ENCODE measurements at places on chromosomes 3 and 15.

DNA sequence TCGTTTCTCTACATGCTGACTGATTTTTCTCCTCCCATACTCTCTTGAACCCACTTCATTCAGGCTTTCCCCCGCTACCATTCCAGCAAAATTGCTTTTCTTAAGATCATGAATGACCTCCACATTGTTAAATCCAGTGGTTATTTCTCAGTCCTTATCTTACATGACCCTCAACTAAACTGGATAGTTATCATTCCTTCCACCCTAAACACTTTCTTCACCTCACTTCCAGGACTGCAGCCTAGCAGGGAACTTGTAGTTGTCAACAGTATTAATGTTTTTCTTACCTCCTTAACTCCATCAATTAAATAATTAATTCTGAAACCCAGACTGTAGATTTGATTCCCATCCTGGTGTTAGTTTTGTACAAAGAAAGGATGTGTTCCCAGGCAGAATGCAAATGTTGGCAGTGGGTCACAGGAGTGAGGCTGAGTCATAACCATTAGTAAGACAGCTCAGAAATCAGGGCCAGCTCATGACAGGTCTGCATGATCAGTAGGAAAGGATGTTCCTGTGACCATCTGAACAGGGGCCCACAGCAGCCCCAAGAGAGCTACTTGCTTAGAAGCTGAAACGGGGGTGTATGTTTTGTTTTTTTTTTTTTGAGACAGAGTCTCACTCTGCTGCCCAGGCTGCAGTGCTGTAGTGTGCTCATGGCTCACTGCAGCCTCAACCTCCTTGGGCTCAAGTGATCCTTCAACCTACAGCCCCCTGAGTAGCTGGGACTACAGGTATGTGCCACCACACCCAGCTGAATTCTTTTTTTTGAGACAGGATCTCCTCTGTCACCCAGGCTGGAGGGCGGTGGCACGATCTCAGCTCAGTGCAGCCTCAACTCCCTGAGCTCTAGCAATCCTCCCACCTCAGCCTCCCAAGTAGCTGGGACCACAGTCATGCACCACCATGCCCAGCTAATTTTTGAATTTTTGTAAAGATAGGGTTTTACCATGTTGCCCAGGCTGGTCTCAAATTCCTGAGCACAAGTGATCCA lies 9.1 kb downstream of the BCL2L10 start:
- DNase-seq: peak; percentile 95

GRCh38 chr15:68725736-68726135 lies 95.0 kb downstream of the ANP32A start:
- no peak for DNase-seq

DNA sequence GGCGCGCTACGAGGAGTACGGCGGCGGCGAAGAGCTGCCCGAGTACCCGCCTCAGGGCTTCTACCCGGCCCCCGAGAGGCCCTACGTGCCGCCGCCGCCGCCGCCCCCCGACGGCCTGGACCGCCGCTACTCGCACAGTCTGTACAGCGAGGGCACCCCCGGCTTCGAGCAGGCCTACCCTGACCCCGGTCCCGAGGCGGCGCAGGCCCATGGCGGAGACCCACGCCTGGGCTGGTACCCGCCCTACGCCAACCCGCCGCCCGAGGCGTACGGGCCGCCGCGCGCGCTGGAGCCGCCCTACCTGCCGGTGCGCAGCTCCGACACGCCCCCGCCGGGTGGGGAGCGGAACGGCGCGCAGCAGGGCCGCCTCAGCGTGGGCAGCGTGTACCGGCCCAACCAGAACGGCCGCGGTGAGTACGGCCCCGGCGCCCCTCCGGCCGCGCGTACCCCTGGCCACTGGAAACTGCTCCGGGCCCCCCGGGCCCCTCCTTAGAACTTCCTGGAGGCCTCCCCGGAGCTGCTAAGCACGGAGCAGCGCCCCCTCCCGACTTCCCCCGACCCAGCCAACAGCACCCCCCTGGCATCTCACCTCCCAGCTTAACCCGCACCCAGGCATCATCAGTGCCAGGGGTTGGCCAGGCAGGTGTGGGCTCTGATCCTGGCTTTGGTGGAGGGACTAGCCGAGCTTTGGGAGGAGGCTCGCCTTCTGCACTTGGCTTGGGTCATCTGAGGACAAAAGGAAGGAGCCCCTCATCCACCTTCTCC lies 1.4 kb downstream of the LOXL1 start:
- peak; percentile 19 for DNase-seq

DNA sequence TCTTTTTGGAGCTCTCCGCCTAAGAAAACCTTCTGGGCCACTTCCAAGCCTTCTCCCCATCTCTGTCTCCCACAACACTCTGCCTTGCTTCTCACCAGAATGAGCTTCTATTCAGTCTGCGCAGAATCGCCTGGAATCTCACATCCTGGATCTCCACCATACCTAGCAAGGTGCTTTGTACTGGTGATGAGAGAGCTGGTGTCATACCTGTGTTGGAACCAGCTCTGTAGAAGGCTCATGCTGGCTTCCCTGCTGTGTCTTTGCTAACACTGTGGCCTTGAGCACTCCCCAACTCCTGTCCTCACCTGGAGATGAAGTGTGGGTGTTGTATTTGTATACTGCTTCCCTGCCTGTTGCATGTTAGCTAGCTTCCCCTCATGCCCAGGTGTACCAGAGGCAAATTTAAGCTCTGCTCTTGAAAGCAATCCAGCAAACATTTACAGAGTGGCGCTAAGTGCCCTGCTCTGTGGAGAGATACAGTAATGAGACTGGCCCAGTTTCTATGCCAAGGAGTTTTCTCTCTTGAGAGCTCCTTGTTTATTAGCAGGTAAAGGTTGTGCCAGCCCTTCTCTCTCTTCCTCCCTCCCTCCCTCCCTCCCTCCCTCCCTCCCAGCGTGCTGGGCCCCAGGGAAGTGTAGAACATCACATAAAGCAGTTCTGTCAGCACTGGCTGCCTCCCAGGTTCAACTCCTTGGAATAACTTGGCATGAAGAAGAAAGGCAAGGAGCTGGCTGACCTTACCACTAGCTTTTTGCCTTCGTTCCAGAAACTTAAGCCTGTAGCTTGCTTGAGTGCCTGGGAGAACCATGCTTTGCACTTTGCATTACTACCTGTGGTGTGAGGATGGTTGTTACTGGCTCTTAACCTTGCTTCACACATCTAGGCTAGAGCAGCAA lies 54.9 kb downstream of the TRIM71 start:
- DNase-seq: no peak

DNA sequence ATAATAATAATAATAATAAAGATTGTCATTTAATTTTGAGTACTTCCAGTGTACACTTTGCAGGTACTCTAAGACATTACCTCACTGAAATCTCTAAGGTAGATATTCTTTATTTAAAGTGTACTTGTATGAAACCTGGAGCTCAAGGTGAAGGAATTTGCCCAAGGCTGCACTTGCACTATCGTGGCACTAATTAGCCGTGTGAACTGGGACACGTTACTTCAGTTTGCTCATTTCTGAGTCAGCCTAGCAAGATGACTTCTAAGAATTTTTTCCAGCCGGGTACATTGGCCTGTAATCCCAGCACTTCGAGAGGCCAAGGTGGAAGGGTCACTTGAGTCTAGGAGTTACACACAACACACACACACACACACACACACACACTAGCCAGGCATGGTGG lies 33.5 kb downstream of the MLH1 start:
- DNase-seq: no peak

- DNase-seq: no peak
These were observed 111.8 kb upstream of the ADAMTS9 start for GRCh38 chr3:64799606-64800005.

GRCh38 chr15:58566029-58566428 lies 134.2 kb downstream of the LIPC start:
- no peak for DNase-seq

- no peak for DNase-seq
These were observed 36.8 kb downstream of the VGLL4 start for GRCh38 chr3:11606865-11607440.

GRCh38 chr3:182814419-182815062 lies 21.2 kb downstream of the ATP11B start:
- DNase-seq: no peak

DNA sequence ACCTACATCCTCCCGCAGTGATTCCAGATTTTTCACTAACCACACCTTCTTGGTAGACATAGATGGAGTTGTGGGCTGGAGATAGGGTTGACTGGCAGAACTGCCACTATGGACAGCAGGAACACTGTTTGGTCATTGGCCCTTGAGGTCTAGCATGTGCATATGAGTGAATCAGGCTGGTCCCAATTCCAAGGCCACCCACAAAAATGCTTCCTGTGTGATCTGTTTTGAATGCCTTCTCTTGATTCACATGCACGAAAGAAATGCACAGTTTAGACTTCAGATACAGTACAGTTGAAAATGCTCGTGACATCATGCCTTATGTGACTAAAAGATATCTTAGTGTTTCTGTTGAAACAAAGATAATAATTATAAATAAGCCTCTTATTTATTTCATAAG lies 285.8 kb upstream of the SEMA6D start:
- no peak for DNase-seq

GRCh38 chr3:13333236-13333897 lies 86.8 kb downstream of the NUP210 start:
- DNase-seq: no peak

- DNase-seq: no peak
These were observed 569.2 kb upstream of the ARPP21 start for GRCh38 chr3:35070088-35070487.

DNA sequence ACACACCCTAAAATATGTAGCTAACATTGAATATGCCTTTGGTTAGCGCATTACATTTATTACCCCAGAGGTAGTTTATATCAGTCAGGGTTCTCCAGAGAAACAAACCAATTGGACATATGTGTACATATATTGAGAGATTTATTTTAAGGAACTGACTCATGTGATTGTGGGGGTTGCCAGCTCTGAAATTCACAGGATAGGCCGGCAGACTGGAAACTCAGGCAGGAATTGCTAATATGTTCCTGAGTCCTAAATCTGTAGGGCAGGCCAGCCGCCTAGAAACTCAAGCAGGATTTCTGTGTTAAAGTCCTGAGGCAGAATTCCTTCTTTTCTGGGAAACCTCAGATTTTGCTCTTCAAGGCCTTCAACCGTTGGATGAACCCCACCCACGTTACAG lies 189.7 kb downstream of the CDIN1 start:
- DNase-seq: no peak

- DNase-seq: no peak
These were observed 107.3 kb upstream of the TRIM42 start for GRCh38 chr3:140570602-140571001.

GRCh38 chr15:86653344-86654197 lies 573.9 kb downstream of the AGBL1 start:
- DNase-seq: no peak

DNA sequence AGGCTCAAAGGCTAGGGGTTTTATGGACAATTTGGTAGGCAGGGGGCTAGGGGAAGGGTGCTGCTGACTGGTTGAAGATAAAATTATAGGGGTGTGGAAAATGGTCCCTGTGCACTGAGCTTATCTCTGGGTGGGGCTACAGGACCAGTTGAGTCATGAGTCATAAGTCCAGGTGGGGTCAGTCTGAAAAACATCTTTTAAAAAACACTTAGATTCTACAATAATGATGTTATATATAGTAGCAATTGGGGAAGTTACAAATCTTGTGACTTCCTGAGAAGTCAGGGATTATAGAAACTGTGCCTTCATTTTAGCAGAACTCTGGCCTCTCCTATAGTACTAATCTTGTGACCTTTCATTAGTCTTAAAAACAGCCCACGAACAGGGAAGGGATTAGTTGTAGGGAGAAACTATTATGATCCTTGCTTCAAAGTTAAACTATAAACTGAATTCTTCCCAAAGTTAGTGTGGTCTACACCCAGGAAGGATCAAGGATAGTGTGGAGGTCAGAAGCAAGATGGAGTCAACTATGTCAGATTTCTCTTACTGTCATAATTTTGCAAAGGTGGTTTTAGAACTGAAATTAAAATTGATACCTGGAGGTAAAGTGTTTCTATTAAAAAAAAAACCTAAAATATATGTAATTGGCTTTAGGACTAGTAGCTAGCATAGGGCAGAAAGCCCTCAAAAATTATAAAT lies 130.1 kb downstream of the P2RY1 start:
- DNase-seq: no peak

GRCh38 chr3:184630861-184631471 lies 69.4 kb downstream of the EPHB3 start:
- DNase-seq: no peak

DNA sequence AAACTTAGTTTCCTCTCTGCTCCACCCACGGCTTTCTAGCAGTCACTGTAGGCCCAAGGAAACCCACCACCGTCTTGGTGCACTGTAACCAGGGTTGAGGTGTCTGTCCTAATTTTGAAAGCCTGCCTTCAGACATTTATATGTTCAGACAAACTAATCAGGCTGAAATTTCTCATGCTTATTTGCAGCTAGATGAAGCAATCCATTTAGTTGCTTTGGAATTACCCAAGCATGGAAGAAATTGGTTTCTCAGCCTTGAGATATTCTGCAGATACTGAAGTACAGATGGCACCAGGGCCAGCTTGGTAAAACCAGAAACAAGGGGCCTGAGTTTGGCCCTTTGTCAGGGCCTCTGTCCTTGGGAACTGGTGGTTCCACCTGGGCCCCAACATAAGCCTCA lies 105.4 kb downstream of the CACNA1D start:
- no peak for DNase-seq

DNA sequence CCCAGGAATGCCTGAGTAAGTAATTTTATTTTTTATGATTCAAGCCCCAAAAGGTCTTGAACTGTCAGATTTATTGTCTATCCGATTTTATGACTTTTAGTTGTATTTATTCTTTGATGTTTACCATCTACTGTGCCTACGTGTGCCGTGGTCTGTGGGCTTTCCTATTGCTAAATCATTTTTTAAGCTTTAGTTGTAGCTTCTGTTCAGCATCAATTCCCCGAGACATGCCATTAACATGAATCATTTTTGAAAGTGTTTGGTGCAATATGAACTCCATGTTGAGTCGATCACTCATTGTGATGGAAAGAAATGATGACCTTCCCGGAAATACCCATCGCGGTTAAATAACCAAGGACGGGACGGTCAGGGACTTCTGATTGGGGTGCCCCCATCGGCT lies 268.7 kb upstream of the THRB start:
- no peak for DNase-seq

GRCh38 chr3:64214381-64215018 lies 10.8 kb downstream of the PRICKLE2 start:
- DNase-seq: no peak

All from GM12865 (cell line).